ENCODE measurements at places on chromosomes 16 and 17. TPM values are rescaled to one million over a fixed set of nuclear protein-coding genes. Genes with fewer than 3 reads are reported as not detected.
A peak's percentile ranks its signal among the peaks of the same experiment; 100 is the strongest.

DNA sequence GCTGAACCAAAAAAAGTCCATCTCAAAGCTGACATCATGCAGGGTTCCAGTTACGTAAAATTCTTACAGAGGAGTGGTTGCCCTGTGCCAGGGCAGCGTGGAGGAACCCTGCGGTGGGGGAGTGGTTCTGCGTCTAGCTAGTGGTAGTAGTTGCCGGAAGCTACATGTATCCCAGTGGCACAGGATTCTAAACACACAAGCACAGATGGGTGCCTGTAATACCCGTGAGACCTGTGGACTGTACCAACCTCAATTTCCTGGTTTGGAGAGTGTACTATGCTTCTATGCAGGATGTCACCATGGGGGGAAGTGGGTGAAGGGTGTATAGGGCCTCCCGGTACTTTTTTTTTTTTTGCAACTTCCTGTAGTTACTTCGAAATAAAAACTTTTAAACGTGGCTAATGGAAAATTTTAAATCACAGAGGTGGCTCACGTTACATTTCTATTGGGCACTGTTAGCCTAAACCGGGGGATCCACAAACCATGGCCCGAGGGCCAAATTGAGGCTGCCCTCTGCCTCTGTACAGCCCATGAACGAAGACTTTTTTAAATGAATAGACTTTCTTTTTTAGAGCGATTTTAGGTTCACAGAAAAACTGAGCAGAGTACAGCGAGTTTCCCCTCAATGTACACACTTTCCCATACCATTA, 38.5 kb downstream of the TBC1D16 start:
- DNase-seq, result peak; percentile 93

GRCh38 chr17:66379544-66379943, 77.1 kb downstream of the PRKCA start:
- no peak for DNase-seq

Gene SLC5A2
- total RNA-seq, result not detected

DNA sequence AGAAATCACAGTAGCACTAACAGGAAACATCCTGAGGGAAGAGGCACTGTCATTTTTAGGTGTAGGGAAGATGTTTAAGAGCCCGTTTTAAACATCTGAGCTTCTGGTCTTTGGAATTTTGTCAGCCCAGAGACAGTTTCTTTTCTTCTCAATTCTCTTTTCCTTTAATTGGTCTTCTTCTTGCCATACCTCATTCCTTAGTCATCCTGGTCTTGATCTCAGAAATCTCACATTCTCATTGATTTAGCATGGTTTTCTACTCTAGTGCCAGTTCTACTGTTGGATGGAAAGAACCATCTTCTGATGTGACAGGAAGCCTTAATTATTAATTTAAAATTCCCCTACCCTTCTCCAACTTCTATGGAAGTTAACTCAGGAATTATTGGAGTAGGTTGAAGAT, 25.4 kb downstream of the BMERB1 start:
- no peak for DNase-seq

GRCh38 chr16:78192734-78193488, 93.5 kb downstream of the WWOX start:
- no peak for DNase-seq

Gene SLC5A11
- not detected for total RNA-seq

DNA sequence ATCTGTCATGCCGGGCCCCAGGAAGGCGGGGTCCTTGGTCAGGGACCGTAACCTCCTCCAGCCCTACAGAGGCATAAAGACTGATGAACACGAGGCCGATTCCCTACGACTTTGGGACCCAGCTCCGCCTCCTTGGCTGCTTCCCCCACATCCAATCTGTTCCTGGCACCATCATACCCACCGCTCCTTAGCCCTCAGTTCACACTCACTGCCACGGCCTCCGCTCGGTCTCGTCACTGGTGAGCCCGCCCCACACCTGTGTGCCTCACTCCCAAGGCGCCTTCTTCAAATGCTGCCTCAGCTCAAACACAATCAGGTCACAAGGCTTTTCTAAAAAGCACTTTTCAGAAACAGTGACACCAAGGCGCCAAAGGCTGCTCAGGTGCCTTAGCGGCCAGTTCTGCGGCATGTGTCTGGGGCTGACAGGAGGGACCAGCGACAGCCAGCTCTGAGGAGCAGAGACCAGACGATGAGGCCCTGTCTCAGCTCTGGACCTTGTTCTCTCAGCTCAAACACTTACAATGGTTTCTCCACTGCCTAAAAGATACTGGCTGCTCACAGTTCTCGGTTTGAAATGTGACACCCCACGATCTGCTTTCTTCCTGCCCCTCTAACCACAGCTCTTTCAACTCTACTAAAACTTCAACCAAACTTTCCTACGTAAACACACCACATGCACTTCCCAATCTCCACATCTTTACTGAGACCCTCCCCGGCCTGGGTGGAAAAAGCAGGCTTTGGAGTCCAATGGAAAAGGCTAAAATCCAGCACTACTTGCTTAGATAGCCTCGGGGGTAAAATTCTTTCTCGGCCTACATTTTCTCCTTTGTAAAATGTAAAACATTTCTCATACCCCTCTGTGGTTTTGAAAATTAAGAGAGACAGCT, 33.2 kb downstream of the CYB5D2 start:
- DNase-seq, result peak; percentile 85

Measured in activated CD4-positive, alpha-beta T cell treated with anti-CD3 and anti-CD28 coated beads, Interleukin-2, amount 10 ng/mL, durations not matched to agents 24 days and 14 days (primary cell).